GM23248 (cell line): ENCODE measurements at places on chromosomes 2 and 18.

DNA sequence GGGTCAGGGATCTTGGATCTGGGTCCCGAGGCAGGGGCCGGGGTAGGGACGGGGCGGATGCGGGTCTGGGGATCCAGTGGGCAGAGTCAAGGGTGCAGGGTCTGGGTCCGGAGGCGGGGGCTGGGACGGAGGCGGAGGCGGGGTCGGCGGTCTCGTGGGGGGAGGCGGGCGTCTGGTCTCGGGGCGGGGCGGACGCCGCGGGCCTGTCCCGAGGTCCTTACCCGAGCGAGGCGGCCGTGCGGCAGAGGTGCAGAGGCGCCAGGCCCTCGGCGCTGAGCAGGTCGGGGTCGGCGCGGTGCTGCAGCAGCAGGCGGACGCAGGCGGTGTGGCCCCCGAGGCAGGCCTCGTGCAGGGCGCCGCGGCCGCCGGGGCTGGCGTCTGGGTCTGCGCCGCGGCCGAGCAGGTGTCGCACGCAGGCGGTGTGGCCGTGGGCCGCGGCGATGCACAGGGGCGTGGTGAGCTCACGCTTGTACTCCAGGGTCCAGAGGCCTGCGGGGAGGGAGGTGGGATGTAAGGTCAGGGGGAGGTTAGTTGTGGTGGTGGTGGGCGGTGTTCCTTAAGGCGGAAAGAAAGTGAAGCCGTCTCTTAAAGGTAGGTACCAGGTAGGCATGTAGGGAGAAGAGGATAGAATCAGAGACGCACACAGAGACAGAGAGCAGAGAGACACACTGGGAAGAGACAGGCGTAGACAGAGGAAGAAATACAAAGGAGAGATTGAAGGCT, 26.6 kb downstream of the ASB18 start:
- DNase-seq = no peak

DNA sequence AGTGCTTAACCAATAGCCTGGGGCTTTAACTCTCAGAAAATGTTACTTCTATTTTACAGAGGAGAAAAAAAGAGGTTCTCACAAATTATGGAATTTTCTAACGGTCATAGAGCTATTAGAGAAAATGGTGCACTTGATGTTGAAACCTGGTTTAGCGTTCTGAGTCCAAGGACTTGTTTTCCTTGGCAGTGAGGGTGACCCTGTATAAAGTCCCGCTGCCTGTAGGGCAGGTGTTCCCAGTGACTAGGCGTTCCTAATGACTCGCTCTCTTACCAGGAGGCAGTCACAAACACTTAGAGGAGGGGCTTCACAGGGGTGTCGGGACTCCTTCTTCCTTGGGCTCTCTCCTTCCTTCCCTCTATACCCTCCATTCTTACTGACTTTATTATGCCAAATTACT, 175.8 kb downstream of the ACTR3 start:
- DNase-seq = no peak

DNA sequence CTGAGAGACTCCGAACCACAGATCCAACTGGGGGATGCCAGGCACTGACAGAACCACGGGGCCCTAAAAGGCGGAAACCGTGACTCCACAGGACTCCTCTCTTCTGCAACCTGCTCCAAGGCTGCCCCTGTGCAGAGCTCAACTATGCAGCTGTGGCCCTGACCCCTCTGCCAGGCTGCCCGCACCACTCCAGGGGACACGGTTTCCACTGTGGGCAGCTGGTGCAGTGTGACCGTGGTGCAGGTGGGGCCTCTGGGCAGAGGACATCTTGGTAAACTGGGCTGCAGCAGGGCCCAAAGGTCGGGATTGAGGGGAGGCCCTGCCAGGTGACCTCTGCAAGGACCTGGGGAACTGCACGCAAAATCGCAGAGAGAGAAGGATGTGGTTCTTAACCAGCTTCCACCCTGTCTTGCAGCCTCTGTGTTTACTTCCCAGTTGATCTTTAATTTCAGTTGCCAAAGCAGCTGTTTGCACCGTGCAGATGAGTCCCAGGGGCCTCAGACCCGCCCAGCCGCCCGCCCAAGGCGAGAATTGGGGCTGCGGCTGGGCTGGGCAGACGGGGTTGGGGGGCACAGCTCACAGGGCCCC, 104.6 kb upstream of the CTDP1 start:
- no peak for DNase-seq

DNA sequence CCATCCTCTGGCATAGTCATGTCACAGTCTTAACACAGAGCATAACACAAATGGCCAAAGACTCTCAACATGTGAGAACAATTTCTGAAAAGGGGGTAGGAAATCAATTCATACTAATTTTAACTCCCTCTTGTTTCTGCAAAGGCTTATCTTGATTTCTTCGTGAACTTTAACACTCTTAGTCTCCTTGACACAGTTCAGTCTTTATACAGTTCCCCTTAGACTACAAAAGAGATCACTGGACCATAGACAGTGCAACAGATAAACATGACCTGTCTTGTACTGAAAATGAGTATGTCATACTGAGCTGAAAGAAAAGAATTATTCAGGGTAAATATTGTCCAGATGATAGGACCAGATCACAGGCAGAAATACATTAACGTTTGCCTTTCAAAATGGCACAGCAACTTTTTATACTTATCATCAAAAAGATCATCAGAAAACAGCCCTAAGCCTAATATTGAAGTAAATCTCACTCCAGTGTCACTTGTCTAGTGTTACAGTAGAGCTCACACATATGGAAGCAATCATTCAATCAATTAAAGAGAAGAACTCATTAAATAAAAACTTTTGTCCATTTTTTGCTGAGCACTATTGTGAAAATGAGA, 56.4 kb upstream of the VRK2 start:
- no peak for DNase-seq

DNA sequence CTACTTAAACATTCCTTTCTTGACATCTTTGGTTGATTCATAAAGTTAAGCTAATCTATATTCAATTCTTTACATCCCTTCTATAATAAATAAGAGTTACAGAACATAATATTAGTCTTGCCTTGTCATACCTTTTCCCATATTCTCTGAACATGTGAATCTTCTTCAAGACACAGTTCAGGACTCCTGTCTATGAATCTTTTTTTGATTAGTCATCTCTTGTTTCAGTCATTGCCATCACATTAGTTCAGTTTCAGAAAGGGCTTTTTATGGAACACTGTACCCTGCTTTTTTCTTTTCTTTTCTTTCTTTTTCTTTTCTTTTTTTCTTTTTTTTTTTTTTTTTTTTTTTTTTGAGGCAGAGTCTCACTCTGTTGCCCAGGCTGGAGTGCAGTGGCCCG, 181.2 kb downstream of the UBE2E3 start:
- DNase-seq = no peak

GRCh38 chr2:64913357-64913869, 75.8 kb upstream of the SLC1A4 start:
- DNase-seq = no peak

GRCh38 chr2:96409081-96409819, 73.7 kb downstream of the NCAPH start:
- peak; percentile 14 for DNase-seq

DNA sequence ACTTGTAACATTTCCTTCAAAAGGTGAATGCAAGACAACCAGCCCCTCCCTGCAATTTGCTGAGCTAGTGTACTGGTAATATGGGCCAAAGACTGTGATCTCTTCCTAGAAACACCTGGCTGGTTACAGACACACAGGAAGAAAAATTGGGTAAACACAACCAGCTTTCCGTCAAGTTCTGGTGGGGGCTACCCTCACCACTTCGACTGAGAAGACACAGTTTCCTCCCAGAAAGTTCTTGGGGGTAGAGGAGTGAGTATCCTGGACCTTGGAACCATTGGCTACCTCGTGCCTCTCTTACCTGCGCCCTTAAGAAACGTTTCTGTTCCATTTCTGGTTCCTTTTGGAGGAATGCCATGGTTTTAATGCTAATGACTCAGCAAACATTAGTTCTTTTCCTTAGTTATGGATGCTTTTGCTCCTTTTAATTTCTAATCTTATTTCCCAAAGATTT, 120.9 kb upstream of the DLX2 start:
- DNase-seq = no peak

GRCh38 chr2:242085941-242086621, 216.6 kb downstream of the RTP5 start:
- DNase-seq = peak; percentile 59

- DNase-seq = no peak
Measured at GRCh38 chr2:37394263-37394662, 49.8 kb downstream of the QPCT start.

GRCh38 chr2:24435391-24436316, 55.4 kb upstream of the NCOA1 start:
- DNase-seq = peak; percentile 34

DNA sequence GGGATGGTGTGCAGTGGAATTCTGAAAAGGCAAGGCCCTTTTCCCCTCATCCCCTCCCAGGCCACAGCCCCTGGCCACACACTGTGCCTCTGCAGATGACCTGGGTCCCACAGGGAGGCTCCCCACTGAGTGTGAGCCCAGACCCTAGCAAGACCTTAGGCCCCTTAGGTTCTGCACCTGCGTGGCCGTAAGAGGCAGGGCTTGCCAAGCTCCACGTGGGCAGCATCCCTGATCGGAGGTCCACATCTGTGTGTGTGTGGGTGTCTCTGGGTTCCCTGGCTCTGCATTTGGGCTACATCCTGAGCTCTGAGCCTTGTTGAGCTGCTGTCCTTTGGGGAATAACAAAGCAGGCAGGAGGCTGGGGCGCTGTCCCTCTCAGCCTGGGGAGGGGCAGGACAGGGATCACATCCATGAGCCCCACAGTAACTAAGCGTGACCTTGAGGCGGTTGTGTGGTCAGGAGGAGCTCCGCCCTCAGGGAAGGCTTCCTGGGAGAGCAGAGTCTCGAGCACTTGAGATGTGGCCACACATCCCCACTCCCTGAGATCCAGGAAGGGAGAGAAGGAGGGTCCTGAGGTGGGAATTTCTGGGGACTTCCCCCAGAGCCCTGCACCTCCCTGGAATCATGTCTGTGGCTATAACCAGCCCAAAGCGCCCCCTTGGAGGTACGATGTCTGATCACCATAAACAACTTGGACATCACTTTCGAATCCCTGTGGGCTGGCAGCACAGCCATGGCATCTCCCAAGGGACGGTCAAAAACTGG, 84.8 kb downstream of the STPG4 start:
- DNase-seq = peak; percentile 38

- DNase-seq = no peak
Measured at GRCh38 chr2:181684454-181685149, 4.3 kb upstream of the NEUROD1 start.

DNA sequence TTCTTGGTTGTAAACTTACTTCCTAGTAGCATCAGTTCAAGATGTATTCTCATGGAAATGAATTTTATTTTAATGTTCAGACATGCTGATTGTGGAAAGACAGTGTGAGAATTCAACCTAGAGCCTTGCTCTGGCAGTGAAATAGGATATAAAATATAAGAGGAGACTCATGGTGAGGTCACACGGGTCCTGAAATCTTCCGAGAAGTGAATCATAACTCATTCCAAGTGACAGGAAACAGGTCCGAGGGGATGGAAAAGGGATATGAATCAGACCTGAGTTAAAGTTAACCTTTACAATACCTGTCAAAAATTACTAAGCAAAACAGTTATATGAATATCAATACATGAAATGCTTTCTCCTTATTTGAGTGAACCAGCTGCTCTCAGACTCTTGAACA, 185.2 kb upstream of the LRRTM1 start:
- peak; percentile 59 for DNase-seq

- DNase-seq = no peak
Measured at GRCh38 chr2:236250286-236250685, 13.9 kb downstream of the ASB18 start.

DNA sequence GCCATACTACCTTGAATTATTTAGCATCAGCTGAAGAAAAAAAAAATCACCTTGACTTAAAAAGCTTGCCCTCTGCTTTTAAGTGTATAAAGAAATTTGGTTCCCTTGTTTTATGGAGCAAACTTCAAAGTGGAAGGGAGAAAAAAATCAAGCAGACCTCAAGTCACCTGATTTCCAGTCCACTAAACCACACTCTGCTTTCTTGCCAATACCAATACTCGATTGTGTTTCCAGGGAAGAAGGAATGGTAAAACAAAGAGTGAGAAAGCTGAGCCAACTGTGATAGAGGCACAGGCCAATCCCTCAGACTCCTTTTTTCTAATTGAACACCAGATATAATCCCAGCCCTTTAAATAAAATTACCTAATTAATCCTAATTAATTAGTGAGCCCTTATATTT, 587.3 kb downstream of the ARHGAP15 start:
- no peak for DNase-seq

DNA sequence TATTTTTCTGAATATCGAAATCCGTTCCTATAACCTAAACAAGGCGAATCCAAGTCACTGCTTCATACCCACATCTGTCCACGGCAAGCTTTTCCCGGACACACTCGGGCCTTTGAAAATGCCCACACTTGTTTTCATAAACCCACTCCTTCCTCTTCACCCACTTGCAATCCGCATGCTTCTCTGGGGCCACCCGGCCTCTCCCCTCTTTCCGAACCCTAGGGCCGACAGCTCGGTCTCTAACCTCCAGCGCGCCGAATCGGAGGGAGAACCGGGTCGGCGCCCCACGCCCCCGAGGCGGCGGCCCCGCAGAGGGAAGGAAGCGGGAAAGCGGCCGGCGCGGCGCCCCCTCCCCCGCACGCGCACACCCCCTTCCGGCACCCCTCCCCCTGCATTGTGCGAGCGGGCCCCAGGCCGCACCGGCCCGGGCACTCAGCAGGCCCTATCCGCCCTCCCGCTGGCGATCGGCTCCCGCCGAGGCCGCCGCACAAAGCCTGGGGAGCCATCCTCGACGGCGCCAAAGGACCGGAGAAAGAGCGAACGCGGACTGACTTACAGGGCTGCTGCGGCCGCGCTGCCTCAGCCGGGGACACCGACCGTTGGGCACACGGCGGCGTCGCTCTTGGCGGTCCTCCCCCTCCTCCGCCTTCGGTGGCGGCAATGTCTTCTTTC, 467 bp downstream of the PUM2 start:
- DNase-seq = no peak

DNA sequence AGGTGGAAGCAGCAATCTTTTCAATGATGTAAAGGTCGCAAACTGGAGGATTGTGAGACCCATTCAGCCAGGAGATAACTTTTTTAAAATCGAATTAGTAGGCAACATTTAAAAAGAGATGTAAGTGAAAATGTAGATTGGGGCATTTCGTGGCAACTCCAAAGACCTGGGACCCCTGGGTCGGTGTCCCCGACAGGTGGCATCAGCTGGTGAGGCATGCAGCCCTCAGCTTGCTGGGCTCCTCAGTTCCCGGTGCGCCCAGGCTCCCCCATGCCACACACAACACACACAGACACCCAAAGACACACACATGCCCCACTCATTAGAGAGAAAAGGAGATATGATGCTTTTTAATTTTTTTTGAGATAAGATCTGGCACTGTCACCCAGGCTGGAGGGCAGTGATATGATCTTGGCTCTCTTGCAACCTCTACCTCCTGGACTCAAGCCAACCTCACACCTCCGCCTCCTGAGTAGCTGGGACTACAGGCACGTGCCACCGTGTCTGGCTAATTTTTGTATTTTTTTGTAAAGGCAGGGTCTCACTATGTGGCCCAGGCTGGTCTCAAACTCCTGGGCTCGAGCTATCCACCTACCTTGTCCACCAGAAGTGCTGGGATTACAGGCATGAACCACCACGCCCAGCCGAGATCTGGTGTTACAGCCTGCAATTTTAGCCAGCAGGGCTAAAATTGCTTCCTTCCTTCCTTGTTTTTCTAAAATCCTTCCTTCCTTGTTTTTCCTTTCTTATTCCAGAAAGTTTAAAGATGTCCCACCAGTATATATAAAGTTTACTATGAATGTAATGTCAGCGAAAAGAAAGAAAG, 122.6 kb upstream of the EPAS1 start:
- no peak for DNase-seq
